ENCODE measurements at places on chromosomes 12 and 14. TPM values are rescaled to one million over a fixed set of nuclear protein-coding genes. Genes with fewer than 3 reads are reported as not detected.
A peak's percentile ranks its signal among the peaks of the same experiment; 100 is the strongest.

The JKAMP gene
- polyA plus RNA-seq: 88.0 TPM

The RNFT2 gene
- polyA plus RNA-seq: 5.0 TPM

The KCNH3 gene
- polyA plus RNA-seq: 4.7 TPM

GRCh38 chr12:3679831-3680230 lies 73.1 kb downstream of the CRACR2A start:
- no peak for DNase-seq

GRCh38 chr12:12720672-12721161 lies 3.5 kb downstream of the CDKN1B start:
- DNase-seq: no peak

DNA sequence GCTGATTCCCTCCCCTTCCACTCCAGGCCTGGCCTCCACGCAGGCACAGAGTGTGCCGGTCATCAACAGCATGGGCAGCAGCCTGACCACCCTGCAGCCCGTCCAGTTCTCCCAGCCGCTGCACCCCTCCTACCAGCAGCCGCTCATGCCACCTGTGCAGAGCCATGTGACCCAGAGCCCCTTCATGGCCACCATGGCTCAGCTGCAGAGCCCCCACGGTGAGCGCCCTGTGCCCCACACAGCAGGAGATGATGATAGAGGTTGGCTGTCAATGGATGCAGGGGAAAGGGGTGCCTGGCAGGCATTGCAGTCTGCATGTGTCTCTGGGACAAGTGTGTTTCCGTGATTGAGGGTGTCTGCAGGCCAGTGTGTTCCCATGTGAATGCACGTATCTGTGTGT lies 18.8 kb downstream of the C12orf43 start:
- no peak for DNase-seq

The TROAP gene
- 21.2 TPM for polyA plus RNA-seq

The SLC7A7 gene
- polyA plus RNA-seq: 102 TPM

The JAG2 gene
- 11.7 TPM for polyA plus RNA-seq

DNA sequence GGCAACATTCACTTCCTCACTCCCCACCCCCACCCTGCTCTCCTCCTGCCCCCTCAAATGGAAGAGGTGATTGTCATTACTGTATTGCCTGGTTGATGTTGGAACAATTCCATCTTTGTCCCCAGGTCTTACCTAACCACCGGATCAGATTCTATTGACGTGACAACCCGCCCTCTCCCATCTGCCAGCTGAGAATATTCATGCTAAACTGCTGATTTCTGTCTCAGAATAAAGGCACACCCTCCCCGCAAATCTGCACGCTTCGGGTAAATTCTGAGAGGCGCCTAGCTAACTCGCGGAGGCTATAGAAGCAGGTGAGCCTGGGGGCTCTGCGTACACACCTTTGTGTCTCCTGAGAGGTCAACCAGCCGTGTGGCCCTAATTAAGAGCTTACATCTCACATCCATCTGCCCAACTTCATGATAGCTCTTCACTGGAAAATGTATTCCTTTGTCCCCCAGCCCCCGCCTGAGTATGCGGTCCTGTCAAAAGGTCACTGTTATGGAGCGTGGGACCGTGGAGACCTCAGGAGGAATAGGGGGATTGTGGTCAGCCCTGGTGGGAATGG lies 1054.3 kb downstream of the VRK1 start:
- no peak for DNase-seq

GRCh38 chr12:92012691-92013090 lies 133.0 kb downstream of the BTG1 start:
- no peak for DNase-seq

- DNase-seq: no peak
These were observed 302.8 kb downstream of the FSCB start for GRCh38 chr14:44204061-44204835.

The LTA4H gene
- polyA plus RNA-seq: 133 TPM

DNA sequence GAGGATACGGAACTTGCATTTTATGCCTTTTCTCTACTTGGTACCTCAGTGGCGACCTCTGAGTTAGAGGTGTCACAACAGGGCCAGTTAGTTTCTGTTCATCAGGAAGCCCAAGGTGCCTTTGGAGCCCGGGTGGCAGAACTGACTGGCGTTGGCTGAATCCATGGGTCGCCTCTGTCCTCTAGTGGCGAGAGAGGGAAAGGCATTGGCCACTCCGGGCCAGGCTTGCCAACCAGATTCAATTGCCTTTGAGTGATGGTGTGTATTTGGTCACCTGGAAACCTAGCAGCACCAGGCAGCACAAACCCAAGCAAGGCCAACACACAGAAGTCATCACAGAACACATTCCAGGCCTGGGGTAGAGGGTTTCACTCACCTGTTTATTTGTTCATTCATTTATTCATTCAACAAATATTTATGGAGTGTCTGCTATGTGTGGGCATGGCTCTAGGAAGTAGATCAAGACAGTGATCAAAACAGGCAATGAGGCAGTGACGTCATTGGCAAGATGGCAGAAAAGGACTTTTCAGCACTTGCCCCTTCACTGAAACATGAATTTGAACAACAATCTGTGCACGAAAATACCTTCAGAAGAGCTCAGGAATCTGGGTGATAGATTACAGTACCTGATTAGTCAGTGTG lies 40.5 kb upstream of the KCNA5 start:
- DNase-seq: peak; percentile 37

Data from right renal pelvis (tissue), 4 donors.